ENCODE measurements at places on chromosomes 11 and 22. TPM values are rescaled to one million over a fixed set of nuclear protein-coding genes. Genes with fewer than 3 reads are reported as not detected.
A peak's percentile ranks its signal among the peaks of the same experiment; 100 is the strongest.

- no peak for DNase-seq
These were observed 47.4 kb downstream of the UVRAG start for GRCh38 chr11:75862437-75862836.

DNA sequence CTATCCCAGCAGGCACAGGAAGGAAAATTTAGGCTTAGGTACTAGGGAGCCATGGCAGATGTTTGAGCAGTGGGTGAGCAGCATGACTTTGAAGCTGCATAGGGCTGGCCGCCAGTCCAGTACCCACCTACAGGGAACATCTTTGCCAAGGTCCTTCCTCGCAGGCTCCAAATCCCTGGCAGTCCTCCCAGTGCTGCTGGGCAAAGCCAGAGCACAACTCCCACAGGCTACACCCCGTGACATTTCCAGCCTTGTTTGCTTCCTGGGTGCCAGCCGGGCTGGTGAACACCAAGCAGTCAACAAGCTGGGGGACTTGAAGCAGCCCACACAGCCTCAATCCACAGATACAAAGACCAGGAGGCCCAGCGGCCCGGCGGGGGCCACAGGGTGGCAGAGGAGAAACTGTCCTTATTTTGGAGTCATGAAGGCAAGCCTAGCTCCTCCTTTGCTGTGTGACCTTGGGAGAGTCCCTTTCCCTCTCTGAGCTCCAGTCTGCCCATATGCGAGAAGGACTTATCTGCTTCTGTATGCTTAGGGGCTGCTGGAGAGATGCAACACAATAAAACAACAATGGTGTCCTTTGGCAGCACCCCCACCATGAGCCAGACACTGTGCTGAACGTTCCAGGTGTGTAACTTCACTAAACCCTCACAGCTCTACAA lies 28.0 kb downstream of the TPST2 start:
- no peak for DNase-seq

DNA sequence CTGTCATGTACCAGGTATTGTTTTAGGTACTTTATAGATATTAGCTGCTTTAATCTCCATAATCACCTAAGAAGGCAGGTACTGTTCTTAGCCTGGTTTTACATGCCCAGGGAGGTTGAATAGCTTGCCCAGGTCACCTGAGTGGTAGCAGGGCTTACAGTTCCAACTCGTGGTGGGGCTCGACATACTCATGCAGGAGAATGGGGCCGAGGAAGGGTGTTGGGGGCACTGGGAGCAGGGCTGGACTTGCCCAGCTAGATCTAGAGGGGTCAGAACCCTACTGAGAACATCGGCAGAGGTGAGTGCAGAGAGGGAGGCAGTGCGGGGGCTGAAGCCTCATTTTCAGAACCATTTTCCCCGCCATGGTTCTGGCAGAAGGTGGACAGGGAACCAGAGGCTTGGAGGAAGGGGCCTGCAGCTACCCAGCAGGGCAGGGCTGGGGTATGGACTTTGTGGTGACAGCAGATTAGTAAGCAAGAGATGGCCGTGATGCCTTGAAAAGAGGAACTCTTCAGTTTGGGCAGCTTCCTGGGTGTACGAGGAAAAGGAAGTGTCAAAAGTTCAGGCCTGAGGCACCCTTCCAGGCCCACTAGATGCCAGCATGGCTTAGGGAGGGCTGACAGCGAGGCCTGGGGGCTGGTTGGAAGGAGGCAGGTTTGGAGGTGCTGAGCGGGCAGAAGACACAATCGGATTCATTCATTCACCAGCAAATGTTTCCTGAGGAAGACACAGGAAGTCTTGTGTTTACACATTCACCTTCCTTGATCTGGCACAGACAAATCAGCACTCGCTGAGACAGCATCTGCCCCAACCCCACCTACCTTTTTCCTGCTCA lies 54.7 kb upstream of the LYVE1 start:
- DNase-seq, result no peak

DNA sequence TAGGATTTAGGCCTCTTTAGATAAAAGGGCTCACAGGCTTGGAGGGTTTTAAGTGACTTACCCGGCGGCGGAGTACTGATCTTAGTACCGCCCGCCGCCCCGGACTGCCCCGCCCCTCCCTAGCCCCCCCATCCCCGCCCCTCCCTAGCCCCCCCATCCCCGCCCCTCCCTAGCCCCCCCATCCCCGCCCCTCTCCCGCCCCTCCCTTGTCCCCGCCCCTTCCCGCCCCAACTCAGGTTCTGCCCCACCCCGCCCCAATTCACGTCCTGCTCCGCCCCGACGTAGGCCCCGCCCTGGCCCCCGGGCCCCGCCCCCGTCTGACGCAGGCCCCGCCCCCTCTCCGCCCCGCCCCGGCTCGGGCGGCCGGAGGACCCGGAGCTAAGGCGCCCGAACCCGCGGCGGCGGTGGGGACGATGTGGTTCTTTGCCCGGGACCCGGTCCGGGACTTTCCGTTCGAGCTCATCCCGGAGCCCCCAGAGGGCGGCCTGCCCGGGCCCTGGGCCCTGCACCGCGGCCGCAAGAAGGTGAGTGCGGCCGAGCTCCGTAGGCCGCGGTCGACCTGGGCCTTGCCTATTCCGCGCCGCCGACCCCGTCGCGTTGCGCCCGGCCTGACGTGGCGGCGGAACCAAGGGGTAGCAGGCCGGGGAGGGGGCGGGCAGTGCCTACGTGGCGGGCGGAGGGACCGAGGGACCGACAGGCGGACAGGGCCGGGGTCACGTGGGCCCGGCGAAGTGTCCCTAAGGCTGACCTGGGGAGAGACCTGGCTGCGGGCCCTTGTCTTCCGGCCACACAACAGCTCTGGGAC lies at the start of gene SCYL1:
Gene SCYL1 (plus strand): TSS at position 343 of the 805 bp plus-strand sequence. CDS start 71 bp downstream, at position 414.
- no peak for DNase-seq

DNA sequence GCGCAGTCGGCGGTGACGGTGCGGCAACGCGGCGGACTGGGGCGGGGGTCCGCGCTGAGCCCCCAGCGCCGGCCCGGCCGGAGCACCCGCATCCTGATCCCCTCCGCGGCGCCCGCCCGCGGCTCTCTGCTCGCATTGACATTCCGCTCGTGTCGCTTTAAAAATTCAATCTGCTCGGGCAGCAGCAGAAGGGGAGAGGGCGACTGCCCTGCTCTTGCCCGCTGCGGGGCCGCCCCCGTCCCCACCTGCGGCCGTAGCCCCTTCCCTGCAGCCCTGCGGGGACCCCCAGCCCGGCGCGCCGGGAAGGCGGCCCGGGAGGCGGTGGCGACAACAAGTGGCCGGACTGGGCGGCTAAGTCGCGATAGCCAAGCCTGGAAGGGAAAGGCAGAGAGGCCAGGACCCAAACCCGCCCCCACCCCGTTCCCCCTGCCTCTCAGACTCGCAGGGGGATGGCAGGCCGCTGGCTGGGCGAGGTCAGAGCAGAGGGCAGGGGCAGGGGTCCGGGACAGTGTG lies 1.1 kb downstream of the CABP7 start:
- no peak for DNase-seq

GRCh38 chr11:114073828-114074381 lies 14.4 kb downstream of the ZBTB16 start:
- DNase-seq, result no peak

GRCh38 chr22:40204321-40205116 lies 26.8 kb downstream of the TNRC6B start:
- DNase-seq, result no peak

DNA sequence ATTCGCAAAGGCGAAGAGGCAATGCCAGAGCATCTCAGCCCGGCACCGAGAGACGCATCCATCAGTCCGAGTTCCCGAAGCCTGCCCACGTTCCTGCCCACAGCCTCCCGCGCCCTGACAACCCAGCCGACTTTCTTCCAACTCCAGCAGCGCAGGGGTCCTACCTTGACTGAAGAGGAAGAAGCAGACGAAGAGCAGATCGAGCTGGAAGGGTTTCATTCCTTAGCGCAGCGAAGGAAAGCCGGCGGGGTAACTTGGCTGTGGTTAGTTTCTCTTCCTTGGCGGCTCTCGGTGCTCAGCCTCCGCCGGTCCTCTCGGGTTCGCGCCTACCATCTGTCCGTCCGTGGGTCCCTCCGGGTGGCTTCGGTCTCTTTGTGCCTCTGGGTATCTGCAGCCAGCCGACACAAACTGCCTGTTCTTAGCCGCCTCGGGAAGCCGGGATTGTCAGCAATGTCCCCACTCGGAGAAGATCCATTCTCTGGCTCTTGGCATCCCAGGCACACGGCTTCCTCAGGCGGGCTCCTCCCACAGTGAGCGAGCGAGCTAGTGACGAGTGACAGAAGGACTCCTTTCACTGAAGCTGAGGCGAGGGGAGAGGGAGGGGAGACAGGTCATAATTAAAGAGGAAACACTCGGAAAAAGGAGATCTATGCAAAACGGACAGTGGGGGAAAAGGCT lies at the start of gene KIRREL3:
Gene KIRREL3 (minus strand): TSS at position 480 of the 678 bp plus-strand sequence.
- no peak for DNase-seq

DNA sequence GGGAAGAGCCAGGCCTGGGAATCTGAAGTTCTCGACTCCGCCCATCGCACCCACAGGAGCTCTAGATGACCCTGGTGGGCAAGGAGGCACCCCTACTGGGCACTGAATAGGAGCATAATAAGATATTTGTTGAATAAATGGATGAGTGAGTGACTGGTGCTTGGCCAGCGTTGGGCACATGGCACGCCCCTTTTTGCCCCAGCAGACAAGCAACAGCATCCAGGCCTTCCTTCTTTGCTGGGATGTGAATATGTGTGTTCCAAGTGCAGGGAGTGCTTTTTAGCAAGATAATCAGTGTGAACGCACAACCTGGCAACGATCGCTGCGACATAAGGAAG lies 443 bp upstream of the CELF1 start:
- DNase-seq, result no peak

DNA sequence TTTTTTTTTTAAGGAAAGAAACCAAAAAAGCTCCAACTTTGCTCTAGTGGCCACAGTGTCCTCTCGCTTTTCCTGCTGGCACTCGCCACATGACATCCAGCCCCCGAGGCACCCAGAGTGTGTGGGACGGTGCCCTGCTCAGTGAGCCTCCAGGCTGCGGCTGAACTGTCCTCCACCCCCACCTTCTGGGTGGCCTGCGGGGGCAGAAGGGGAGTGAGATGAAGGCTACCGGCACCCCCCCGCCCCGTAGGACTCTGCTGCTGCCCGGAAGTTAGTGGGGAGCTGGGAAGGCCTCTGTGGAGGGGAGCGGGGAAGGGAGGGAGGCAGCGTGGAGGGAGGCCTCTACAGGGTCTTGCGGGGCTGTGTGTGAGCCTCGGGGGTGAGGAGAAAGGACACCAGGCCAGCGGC lies 264.4 kb downstream of the CTTN start:
- DNase-seq, result no peak

- DNase-seq, result no peak
These were observed 79.0 kb downstream of the ABTB2 start for GRCh38 chr11:34278693-34279297.

GRCh38 chr11:71140206-71140919 lies 112.0 kb downstream of the SHANK2 start:
- DNase-seq, result no peak

DNA sequence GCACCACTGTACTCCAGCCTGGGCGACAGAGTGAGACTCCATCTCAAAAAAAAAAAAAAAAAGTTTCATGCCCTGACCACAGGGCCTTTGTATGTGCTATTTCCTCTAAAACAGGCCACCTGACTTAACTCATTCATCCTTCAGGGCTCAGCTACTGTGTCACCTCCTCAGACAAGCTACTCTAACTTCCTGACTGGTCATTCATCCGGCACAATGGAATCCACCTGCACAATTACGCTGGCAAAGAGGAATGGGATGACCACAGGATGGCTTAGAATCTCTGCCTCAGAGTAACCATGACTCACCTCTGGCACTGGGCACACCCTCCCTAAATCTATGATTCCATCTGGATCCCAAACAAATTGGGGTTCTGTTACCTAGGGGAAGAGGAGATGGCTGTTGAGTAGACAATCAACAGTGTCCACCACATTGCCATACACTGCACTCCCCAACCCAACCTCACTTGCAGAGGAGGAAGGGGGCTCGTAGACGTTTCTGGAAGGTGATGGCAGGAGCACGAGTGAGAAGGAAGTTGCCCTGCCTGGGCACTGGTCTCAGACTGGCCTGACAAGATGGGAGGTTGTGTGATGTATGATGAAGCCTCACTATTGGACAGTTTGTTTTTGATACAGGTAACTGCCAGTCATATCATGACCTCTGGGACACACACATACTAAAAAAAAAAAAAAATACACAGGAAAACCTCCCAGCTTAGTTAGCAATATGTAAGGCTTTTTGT lies 22.8 kb upstream of the HMOX1 start:
- peak; percentile 86 for DNase-seq

- no peak for DNase-seq
These were observed 15.0 kb upstream of the EHD1 start for GRCh38 chr11:64893194-64894069.

DNA sequence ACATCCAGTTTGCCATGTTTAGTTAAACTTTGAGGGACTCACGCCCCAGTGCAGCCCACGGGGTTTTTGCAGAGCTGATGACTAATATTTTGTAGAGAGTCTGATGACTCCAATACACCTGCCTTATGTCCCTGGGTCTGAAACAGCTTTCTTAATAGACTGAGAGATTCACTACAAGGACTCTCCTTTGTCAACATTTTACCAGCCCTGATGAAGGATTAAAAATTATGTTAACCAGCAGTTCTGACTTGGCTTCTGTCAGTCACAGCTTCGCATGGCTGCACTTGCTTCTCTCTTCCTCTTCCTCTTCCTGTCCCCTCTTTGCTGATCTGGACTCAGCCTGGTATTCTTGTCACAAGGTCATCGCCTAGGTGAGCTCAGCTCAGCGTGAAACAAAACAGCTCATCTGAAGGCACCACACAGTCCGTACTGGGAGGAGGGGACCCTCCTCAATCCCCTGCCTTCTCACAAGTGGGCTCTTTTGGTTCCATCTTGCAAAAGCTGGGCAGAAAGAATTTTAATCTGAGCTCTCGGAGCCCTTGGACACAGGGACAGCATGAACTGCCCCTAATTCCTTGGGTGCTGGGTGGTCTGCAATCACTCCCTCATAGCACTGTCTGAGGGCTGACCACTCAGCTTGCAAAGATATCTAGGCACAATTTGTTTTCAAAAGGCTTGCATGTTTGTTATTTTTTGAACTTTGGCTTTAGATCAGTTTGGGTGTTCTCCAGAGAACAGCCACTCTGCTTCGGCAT lies 38.1 kb upstream of the POU2AF1 start:
- DNase-seq, result no peak

DNA sequence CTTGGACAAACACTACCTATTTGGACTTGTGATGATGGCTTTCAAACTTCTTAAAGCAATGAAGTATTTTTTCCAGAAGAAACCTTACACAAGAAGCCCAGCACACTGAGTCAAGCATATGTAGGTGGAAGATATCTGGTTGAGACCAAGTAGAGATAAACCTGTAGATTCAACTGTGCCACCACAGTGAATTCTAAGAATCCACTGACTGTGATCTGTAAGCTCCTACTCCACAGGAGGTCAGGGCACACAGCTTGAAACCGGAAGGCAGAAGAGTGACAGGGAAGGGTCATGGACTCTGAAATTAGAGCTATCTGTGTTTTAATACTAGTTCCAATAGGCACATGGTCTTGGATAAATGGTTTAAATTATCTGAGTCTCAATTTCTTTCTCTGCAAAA lies 404.5 kb downstream of the ETS1 start:
- DNase-seq, result no peak

GRCh38 chr11:96967616-96968015 lies 577.8 kb downstream of the JRKL start:
- no peak for DNase-seq

GRCh38 chr11:6229911-6230310 lies 4.5 kb downstream of the FHIP1B start:
- no peak for DNase-seq

MYOD1 gene
- polyA plus RNA-seq, result not detected

MS4A6A gene
- not detected for polyA plus RNA-seq

RNF215 gene
- 8.2 TPM for polyA plus RNA-seq

MMP13 gene
- not detected for polyA plus RNA-seq

MRGPRF gene
- polyA plus RNA-seq, result 0.25 TPM

All from foreskin keratinocyte (primary cell).